ENCODE measurements at places on chromosomes 2 and 18. TPM values are rescaled to one million over a fixed set of nuclear protein-coding genes. Genes with fewer than 3 reads are reported as not detected.

The FSHR gene
- not detected for total RNA-seq

The LINC00305 gene
- total RNA-seq = not detected

The LOXHD1 gene
- not detected for total RNA-seq

The TMEM198 gene
- not detected for total RNA-seq

The PAX8 gene
- not detected for total RNA-seq

The ARHGAP25 gene
- 3.1 TPM for total RNA-seq

The IL18R1 gene
- 3.7 TPM for total RNA-seq

The GLI2 gene
- total RNA-seq = 0.38 TPM

The DCC gene
- total RNA-seq = under 0.01 TPM

The CD8B gene
- total RNA-seq = not detected

The LRRFIP1 gene
- total RNA-seq = 153 TPM

The RAD51AP2 gene
- not detected for total RNA-seq

The GAD1 gene
- total RNA-seq = 0.18 TPM

The SERPINE2 gene
- 7.2 TPM for total RNA-seq

The RGPD4 gene
- not detected for total RNA-seq

The SULT1C4 gene
- total RNA-seq = 9.3 TPM

The ALKAL2 gene
- total RNA-seq = not detected

The DNAH7 gene
- 0.09 TPM for total RNA-seq
